Activated T-cell treated with anti-CD3 and anti-CD28 coated beads for 48 hours (primary cell): ENCODE measurements at places on chromosomes 3 and 15.

- DNase-seq: no peak
Measured at GRCh38 chr3:99620976-99621375, 17.4 kb upstream of the COL8A1 start.

DNA sequence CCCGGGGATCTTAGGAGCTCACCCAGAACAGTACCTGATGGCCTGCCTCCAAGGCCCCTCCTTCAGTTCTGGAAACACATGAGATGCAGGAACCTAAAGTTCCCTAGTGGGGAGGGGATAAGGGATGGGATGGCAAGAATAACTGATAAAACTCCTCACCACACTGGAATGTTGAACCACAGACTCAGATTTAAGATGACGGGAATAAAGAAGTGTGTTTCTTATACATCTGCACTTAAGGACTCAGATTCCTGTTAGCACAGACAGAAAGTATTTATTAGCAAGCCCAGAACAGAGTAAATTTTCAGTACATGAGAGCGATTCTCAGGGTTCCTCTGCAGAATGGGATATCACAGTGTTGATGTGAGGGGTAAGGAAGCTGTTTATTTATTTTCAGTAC, 245.2 kb downstream of the TLE3 start:
- DNase-seq: no peak

- no peak for DNase-seq
Measured at GRCh38 chr3:22475665-22476240, 724.7 kb upstream of the ZNF385D start.

DNA sequence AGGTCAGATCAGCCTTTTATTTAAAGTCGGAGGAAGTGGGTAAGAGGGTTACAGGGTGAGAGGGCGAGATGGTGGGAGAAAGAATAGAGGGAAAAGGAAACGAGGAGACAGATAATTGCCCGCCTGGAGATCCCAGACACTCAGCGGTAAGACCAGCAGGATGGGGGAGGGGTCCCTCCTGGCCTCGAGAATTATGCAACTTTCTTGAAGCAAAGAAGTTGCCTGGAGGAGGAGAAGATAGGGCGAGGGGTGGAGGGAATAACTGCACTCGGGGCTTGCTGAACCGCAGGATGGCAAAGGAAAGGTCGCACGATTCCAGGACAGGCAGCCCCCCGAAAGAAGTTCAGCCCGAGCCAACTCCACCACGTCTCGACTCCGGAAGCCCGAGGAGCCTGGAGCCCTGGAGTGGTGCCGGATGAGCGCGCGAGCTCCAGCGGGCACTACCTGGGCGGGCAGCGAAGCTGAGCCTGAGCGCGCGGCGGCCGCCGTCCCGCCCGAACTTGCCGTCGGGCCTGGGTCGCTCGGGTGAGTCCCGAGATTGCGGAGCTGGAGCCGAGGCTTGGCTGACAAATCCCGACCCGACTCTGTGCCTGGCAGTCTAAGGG, 402 bp downstream of the WWTR1 start:
- peak; percentile 19 for DNase-seq

DNA sequence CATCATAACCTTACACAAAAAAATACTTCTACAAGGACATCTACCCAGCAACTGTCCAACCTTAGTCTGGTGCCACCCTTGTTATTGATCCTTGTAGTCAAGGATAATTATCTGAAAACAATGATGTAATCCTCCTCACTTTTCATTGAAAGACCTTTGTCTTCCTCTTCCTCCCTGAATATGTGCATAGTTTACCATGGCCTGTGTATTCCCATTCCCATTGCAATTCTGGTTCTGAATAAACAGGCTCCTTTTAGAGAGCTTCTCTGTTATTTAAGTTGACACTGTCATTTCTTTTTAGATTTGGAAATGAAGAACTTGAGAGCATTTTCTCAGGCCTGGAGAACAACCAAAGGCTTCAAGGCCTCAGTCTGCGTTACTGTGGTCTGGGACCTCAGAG, 53.3 kb upstream of the RNF7 start:
- no peak for DNase-seq

- no peak for DNase-seq
Measured at GRCh38 chr3:185188816-185189215, 36.0 kb upstream of the C3orf70 start.

DNA sequence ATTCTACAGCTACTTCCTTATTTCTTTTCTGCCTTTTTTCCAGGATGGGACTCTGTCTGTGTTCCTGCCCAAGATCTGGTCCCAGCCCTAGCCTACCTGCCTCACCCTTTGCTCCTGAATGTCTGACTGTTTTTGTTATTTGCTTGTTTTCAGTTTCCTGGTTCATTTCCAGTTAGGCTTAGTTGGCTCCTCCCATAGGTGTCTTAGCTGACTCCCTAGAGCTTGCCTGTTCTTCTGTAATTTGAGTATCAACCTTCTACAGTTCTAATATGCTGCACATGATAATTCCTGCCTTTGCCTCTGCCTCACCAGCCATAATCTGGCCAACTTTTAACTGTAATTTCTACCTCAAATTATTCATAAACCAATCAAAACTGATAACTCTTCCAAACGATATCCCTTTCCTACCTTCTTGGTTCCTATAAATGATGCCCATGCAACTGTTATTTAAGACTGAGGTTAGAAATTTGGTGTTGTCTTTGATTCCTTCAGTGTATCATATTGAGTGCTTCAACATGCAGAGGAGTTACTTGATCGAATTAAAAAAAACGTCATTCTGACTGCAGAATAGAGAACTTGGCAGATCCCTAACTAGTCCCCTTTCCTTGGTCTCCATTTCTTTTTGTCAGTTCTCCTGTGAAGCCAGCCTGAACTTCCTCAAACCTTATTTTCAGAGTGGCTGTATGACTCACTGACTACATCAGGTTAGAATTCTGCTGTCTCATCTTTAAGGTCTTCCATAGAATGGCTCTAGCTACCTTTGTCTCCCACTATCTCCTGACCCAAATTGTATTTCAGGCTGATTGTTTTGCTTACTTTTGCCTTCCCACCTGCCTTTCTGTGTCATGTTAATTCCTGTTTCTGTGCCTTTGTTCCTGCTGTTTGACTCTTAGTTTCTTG, 8.4 kb downstream of the GOLM2 start:
- DNase-seq: no peak

- no peak for DNase-seq
Measured at GRCh38 chr3:138019281-138020069, 9.5 kb downstream of the CLDN18 start.

DNA sequence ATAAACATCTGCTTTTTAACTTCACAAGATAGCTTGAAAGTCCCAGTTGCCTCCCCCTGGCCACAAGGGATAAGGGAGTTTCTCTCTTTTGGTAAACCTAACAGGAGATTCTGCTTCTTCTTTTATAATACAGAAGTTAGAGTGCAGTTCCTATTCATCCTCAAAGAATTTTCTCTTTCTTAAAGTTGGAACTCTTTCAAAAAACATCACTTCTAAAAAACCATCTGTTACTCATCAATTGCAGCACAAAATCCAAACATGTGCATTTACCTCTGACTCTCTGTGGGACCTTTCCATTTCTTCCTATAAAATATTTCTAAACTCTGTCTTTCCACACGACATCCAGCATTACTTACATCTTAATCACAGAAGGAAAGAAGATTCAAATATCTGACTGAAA, 5.1 kb downstream of the DPH6 start:
- DNase-seq: no peak

DNA sequence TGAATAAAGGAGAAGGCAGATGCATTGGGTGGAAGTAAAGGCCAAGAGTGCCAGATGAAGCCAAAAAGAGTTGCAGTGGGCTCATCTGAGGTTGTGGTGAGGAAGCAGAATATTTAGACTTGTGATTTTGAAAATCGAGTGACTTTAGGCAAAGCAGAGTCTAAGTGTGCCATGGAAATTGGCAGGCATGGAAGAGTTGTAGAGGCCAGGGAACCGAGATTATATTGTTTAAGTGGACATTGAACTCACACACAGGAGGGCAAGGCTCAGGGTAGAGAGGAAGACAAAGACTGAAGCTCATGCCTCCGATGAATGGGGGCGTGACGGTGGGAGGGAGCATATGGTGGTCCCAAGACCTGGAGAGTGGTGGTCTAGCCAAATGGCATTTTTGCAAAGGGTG, 347.5 kb downstream of the EPHB1 start:
- DNase-seq: no peak

DNA sequence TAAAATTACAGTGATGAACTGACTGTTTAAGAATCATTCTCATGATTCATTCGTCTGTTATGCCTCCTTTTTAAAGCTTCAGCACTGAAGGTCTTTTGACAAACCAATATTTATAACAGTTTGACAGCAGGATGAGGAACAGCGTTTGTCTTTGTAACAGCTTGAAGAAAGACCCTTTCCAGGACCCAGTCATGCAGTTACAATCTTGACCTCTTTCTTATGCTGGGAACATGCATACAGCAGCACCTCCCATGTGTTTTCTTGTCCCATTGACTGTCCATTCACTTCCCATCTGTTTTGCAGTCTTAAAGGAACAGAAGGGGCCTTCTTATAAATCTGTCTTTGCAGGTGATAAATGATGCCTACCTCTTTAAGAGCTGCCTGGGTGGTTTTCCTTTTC, 87.2 kb downstream of the OPA1 start:
- DNase-seq: no peak

- no peak for DNase-seq
Measured at GRCh38 chr3:27221264-27221932, 147.8 kb downstream of the NEK10 start.

- DNase-seq: no peak
Measured at GRCh38 chr3:149589332-149589731, 68.5 kb downstream of the WWTR1 start.

GRCh38 chr3:38149708-38150107, 11.2 kb downstream of the MYD88 start:
- DNase-seq: no peak

DNA sequence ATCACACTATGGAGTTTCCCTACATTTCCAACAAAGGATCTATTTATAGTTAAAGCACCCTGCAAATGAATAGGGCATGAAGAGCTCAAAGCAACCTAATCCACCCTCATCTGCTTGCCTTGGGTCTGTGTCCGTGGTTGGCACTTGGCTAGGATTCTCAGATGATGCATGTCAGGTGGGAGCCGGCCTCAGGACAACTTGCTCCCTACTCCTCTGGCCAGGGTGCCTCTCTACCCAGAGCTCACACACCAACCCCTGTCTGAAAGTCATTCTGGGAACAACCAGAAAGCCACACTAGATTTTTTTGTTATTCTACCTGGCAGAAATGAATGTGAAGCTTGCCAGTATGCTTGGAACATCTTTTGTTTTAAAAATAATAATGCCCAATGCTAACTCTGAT, 13.2 kb downstream of the ARHGEF3 start:
- DNase-seq: no peak
